ENCODE measurements at places on chromosomes 2 and 18.

DNA sequence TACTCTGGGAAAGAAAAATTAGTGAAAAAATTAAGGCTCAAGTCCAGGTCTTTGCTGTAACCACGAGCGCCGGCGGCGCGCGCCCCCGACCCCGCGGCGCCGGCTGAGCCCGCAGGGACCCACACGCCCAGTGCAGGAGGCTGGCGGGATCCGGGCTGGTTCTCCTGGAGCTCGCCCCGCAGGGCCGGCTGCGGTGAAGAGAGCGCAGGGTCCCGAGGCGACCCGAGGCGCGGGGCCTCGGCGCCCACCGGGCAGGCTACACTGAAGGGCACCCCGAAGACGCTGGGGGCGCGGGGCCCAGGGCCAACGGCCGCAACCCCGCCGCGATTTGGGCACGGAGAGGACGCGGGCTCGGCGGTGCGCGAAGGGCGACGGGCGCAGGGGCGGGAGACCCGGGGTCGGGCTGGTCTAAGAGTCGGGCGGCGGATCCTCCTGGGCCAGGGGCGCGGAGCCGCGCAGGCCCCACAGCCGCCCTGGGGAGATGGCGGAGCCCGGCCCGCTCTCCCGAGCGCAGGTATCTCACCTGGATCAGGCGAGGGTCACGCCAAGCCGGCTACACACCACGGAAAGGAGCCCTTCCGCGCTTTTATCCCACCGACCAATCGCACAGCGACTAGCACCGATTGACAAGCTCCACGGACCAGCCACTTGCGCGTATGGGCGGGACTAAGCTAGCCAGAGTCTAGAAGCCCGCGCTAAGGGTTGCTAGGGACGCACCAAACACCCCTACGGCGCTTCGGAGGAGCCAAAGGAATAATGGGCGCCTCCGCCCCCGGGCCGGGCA lies at the start of gene PASK:
Gene PASK (minus strand): TSS at position 582 of the 784 bp plus-strand sequence. CDS start 6,440 bp downstream, outside the sequence.
- DNase-seq = peak; percentile 63

DNA sequence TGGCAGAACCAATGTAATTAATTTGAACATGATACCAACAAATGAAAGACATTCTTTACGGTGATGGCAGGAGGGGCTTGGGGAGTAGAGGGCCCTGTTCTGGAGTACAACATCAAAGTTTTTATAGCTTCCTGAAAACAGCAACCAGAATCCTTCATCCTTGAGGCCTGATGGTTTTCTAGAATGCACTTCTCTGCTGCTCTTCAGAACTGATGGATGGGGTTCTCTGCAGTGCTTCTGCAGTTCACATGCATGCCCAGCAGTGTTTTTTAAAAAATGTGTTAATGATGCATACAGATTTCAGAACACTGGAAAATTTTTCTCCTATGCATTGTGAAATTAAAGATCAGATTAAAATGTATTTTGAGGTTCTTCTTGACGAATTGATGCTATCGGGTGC lies 2.5 kb downstream of the LTBP1 start:
- no peak for DNase-seq

DNA sequence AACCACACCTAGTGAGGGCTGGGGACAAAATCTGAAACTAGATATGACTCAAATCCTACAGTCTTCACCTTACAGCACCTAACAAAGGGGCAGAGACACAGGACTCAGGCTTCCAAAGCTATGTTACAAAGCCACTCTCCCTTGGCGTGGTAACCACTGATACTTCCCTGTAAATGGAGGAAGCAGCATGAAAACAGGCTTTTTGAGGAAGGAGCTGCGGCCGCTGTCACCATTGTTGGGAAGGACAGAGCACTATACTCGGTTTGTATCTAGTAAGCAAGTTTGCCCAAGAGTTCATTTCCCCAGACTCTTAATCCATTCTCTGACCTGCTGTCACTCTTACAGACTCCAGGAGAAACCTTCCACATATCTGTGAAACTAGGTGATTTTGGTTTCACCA lies 60.3 kb downstream of the LONRF2 start:
- DNase-seq = no peak

DNA sequence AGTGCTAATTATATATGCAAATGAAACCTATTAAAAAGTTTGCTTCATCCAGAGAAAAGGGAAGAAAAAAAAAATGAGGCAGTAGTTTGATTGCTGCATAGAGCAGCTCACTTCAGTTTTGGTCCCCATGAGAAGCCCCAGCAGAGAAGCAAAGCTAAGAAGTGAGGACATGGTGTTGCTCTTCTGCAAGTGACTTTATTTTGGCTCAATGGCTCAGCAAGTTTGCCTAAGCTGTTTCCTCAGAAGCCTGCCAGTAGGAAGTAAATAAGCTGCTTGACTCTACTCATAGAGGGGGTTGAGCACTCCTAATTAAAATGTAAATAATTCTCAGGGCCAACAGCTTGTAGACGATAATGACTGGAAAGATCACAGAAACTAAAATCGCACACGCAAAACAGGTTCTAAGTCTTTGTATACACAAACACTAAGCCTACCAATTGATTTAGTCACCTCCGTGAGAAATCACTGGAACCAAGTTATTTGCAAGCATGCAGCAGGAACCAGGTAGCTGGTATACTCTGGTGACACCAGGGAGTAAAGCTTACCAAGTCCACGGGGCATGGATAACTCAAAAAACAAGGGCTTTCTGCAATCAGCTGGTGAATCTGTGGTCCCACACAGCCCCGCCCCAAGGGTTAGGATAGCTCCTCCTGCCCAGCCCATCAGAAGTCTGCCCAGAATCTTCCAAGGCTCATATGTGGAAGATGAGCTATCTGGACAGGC lies 39.7 kb upstream of the NABP1 start:
- DNase-seq = no peak

DNA sequence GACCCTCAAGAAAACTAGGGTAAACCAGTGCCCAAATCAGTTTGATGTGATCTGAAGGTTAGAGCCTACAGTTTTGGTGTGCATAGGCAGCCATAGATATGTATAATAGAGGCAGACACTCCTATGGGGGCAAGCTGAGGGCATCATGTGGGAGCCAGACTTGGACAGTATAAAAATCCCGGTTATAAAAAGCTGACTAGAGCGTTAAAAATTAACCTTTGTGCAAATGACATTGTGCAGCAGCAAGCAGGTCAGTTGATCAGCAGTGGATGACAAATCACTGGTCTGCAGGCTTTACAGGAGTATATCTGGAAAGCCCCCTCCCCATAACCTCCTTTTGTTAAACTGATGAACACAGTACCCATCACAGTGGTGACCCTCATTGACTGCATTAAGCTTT lies 107.8 kb downstream of the CTNNA2 start:
- DNase-seq = no peak

DNA sequence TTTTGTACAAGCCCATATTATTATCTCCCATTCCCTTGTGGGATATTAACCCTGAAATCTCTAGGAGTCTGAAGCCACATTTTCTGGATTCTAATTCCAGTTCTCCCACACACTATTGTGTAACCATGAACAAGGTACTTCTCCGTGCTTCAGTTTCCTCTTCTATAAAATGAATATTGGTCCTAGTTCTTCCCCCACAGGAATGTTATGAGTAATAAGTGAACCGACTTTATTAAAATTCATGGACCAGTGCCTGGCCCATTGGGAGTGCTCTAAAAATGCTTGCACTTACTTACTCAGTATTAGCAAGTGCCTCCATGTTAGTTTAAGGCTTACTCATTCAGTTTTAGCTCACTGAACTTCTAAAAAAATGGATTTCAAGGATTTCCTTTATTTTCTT lies 1.4 kb upstream of the ACMSD start:
- peak; percentile 82 for DNase-seq

DNA sequence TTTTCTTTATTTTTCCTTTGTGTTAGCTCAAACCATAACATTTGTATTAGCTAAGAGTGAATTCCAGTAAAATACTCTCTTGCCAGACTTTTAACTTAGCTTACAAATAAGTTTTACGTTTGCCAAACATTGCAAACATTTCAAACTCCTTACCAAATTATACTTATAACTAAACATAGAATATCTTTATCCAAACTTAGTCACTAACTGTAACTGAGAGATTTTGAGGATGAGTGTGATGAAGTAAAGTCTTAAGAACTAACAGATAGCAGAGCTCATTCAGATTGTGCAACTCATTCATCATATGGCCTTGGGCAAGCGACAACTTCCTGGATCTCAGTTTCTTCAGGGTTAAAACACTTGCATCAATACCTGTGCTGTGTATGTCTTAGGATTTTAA lies 533.7 kb downstream of the TDRD15 start:
- DNase-seq = no peak

DNA sequence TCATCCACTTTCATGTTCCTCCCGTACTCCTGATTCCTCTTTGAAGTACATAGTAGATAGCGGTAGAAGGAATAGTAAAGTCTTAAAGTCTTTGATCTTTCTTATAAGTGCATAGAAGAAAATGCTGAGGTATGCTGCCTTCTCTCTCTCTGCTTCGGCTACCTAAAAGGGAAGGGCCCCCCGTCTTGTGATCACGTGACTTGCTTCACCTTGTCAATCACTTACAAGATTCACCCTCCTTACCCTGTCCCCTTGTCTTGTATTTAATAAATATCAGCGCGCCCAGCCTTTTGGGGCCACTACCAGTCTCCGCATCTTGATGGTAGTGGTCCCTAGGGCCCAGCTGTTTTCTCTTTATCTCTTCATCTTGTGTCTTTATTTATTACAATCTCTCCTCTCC lies 932.2 kb upstream of the FANCL start:
- no peak for DNase-seq

GRCh38 chr2:236934656-236935055 lies 151.0 kb upstream of the COPS8 start:
- DNase-seq = no peak

DNA sequence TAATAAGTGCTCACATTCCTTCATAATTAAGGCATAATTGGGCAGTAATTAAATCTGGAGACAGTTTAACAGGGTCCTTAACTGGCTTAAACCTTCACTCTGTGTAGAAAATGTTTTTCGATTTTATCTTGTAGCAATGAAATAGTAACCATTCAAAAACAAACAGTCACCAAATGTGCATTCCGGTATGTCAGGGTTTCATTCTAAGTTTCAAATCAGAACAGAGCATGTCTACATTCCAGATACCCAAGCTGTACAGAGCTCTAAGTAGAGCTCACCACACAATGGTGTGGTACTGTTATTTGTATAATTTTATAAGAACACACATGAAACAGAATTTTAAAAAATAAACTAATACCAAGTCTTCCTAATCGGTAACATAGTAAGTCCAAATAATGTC lies 52.6 kb downstream of the SMAD2 start:
- no peak for DNase-seq

DNA sequence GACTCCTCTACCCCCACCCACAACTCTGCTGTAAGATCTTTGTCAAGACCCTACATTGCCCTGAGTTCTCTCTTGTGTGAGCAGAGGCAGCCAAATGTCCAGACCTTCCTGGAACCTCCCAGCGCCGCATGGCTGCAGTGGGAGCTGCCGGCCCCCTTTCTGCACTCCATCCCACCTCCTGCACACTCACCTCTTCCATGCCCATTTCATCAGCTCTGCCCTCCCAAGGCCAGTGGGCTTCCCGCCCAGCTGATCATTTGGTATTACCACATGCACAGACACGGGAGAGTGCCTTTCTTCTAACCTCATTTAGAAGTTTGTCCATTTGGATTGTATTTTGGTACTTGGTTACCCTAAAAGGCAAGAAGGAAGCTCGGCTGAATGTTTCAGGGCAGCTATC lies 2.0 kb downstream of the IL1R2 start:
- no peak for DNase-seq

DNA sequence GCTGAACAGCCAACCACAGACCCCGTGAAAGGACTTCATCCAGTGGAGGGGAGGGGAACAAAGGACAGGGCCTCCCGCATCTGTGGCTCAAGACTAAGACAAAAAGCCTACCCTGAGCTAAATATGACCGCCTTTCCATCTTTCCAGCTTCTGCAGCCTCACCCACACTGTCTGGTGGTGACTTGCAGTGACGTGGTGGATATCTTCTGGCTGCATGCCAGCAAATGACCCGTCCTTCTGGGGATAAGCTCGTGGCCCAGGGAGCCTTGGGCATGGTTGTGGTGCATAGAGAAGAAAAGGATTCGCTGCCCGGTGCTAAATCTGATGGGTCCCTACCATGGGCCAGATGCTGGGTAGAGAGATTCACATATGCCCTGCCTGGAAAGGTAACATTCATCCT lies 8.7 kb upstream of the NGEF start:
- no peak for DNase-seq

- no peak for DNase-seq
Measured at GRCh38 chr2:119453972-119454593, 22.4 kb downstream of the TMEM37 start.

DNA sequence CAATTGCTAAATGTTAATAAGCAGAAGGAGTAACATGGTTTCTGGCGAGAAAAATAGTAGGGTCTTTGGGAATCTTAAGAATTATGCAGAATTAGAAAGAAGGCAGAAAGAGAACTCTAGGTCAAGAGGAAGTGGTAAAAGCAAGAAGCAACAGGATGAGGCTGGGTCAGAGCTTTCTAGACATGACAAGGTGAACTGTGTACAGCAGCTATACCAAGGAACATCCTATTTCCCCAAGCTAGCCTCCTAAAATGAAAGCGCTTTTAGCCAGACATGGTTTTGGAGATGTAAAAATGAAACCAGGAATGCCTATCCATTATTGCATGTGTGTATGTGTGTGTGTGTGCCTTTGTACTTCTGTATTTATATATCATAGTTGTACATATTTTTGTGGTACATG lies 42.3 kb upstream of the STAT1 start:
- DNase-seq = no peak

- no peak for DNase-seq
Measured at GRCh38 chr2:175557810-175558377, 376.4 kb upstream of the ATP5MC3 start.

GRCh38 chr2:190301032-190301431 lies 18.6 kb downstream of the HIBCH start:
- DNase-seq = no peak

DNA sequence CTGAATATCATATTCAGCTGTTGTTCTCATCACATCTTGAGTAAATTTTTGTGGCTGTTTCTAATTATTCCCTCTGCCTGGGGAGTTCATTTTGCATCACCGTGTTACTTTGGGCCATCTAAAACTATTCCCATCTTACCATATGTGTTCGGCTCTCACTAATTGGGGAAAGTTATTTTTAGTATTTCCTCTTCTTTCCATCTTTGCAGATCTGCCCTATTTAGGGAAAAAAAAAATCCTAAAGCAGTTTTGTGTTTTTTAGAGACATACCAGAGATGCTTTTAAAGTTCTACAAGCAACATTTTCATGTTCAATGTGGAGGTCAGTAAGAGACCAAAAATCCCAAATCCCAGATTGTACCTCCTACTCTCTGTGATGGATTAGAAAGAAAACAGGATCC lies 111.3 kb upstream of the NDUFV2 start:
- DNase-seq = peak; percentile 70

DNA sequence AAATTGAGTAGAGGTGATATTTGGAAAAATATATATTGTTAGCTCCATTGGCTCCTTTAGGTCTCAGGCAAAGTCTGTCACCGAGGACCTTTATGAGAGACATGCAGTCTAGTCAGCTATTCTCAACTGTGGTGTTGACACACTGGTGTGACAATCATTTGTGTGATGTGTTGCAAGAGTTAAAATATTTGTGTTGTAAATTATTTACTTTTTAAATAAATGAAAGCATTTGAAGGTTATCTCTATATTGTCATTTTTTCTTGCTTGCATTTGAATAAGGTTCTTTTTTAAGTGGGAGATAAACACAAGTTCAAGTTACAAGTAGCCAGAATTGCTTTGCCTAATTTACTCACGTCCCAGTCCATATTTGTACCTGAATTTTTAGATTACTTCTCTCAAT lies 4.3 kb downstream of the REL start:
- DNase-seq = no peak
